ENCODE measurements at places on chromosomes 16 and 17. TPM values are rescaled to one million over a fixed set of nuclear protein-coding genes. Genes with fewer than 3 reads are reported as not detected.

The CLDN7 gene
- 46.1 TPM for polyA plus RNA-seq

- no peak for DNase-seq
These were observed 721 bp downstream of the TBCD start for GRCh38 chr17:82752371-82753200.

The SULT1A1 gene
- 22.4 TPM for polyA plus RNA-seq

GRCh38 chr16:87125206-87126155 is 191.7 kb downstream of the C16orf95 start:
- DNase-seq, result no peak

The KRTAP2-3 gene
- not detected for polyA plus RNA-seq

The HSPB9 gene
- polyA plus RNA-seq, result 0.17 TPM

DNA sequence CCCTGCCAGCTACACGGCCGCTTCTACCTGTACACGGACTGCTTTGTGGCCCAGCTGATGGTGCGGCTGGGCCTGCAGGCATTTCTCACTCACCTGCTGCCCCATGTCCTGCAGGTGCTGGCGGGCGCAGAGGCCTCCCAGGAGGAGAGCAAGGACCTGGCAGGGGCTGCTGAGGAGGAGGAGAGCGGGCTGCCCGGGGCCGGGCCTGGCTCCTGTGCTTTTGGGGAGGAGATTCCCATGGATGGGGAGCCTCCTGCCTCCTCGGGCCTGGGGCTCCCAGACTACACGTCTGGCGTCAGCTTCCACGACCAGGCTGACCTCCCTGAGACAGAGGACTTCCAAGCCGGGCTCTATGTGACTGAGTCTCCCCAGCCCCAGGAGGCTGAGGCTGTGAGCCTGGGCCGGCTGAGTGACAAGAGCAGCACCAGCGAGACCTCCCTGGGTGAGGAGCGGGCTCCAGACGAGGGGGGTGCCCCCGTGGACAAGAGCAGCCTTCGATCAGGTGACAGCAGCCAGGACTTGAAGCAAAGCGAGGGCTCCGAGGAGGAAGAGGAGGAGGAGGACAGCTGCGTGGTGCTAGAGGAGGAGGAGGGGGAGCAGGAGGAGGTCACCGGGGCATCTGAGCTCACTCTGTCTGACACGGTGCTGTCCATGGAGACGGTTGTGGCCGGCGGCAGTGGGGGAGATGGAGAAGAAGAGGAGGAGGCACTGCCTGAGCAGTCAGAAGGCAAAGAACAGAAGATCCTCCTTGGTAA is 3.5 kb downstream of the WDR81 start:
- DNase-seq, result no peak
